ENCODE measurements at places on chromosomes 2 and 18. TPM values are rescaled to one million over a fixed set of nuclear protein-coding genes. Genes with fewer than 3 reads are reported as not detected.

CCDC150 gene
- 20.2 TPM for total RNA-seq

ABCG8 gene
- 1.6 TPM for total RNA-seq

ALKAL2 gene
- total RNA-seq = not detected

UGT1A10 gene
- 120 TPM for total RNA-seq

IL18RAP gene
- not detected for total RNA-seq

TSN gene
- total RNA-seq = 142 TPM

CAPN14 gene
- total RNA-seq = 0.35 TPM

KCNF1 gene
- not detected for total RNA-seq

NT5DC4 gene
- total RNA-seq = 13.6 TPM

EN1 gene
- total RNA-seq = 2.3 TPM

HSBP1L1 gene
- total RNA-seq = 17.9 TPM

CRYGD gene
- total RNA-seq = not detected

CHST9 gene
- total RNA-seq = 56.9 TPM
